ENCODE measurements at places on chromosomes 3 and 15.

- DNase-seq: peak; percentile 84
Observed at GRCh38 chr15:75625542-75626347, at the start of gene SNUPN. Gene SNUPN, minus strand, starts transcription at chr15:75625725. Its CDS starts 4,674 bp downstream, at chr15:75621051.

DNA sequence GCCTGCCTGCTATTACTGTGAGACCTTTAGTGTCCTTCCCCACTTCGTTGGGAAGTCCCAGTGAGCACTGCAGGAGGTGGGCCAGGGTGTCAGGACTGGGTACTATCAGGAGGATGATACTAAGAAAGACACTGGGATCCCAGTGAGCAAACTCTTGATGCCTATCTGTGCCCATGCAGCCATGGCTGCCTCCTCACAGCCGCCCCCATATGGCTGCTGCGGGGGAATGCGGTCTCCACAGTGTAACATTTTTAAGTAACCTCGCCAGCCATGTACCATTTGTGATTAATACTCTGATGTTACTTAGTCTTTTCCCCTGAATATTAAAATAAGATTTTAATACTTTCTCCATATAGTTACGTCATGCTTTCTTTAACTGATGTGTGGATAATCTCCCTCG, 312.2 kb downstream of the RYR3 start:
- no peak for DNase-seq

DNA sequence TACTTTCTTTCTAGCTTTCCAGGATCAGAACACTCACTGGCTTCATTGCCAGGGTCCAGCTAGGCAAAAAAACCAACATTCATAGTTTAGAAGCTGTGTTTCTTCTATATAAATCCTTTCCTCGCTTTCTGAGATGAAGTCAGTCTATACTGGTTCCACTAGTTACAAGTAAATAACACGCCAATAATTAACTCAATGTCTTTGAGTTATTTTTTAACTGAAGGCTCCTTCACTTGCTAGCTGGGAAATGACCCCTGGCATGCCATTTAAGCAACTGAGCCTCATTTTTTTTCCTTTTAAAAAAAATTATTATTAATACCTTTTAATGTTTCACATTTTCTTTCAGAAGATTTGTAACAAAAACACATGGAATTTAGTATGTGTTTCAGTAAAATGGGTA, 2.1 kb upstream of the CCDC174 start:
- DNase-seq: no peak

GRCh38 chr3:128263946-128264345, 110.7 kb downstream of the EEFSEC start:
- DNase-seq: no peak

DNA sequence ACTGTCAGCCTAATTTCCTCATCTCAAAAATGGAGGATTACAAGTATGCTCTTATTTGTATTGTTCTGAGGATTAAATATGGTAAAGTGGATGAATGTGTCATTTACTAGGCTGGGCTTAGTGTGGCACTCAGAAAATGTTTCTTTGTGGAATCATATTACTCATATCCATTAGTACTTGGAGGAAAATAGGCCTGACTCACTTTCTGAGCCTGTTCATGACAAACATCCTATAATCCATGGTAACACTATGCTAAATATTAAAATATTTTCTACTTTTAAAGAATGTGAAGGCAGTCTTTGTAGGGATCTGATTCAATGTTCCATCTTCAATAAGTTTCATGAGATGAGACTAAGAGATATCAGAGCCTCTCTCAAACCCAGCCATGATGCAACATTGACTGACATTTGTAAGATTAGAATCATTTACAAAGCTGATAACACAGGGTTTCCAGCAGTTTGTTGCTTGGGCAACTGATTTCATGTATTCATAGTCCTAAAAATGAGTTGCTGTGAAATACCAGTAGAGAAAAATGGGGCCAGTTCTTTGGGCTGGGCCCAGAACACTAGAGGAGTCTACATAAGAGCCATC, 1048.5 kb downstream of the NTRK3 start:
- no peak for DNase-seq

DNA sequence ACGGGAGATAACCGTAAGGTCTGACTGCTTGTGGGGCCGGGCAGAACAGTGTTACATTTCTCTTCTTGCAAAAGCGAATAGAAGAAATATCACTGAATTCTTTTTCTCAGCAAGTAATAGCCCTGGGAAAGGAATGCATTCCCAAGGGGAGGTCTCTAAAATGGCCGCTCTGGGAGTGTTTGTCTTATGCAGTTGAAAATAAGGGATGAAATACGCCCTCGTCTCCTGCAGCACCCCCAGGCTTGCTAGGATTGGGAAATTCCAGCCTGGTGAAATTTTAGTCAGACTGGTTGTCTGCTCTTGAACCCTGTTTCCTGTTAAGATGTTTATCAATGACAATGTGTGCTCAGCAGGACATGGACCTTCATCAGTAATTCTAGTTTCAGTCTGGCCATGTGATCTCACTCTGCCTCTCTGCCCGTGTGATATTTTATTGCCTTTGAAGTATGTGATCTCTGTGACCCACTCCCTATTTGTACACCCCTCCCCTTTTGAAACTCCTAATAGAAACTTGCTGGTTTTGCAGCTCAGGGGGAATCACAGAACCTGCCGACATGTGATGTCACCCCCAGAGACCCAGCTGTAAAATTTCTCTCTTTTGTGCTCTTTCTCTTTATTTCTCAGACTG, 715.6 kb downstream of the ROBO1 start:
- no peak for DNase-seq

DNA sequence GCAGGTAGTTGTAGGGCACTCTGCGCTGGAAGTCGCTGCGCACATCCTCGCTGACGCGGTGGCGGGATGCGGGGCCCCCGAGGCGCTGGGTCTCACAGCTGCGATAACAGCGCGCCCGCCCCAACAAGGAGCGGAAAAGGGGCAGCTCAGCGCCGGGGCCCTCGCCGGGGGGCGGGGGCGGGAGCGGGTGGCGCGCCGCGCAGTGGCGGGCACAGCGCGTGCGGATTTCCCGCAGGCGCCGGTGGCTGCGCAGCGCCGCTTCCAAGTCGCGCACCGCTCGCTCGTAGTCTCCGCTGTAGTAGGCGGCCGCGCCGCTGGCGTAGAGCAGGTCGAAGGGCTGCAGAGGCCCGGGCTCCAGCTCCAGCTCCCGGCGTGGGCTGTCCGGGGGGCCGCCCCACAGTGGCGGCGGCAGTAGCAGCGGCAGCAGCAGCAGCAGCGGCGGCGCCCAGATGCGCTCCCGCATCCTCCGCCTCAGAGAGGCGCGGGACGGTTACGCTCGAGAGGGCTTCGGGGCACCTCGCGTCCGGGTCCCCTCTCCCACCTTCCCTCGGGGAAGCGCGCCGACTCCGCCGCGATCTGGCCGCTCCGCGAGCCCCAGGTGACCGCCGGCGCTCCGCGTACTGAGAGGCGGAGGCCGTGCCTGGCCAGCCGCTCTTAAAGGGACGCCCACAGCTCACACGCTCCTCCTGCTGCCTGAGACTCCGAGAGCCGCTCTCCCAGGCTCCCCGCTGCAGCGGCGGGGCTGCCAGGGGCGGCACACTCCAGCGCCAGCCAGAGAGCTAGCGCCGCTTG, at the start of gene P3H2:
Gene P3H2 (minus strand): TSS at position 629 of the 792 bp plus-strand sequence. CDS start 166 bp downstream, at position 463.
- DNase-seq: no peak

DNA sequence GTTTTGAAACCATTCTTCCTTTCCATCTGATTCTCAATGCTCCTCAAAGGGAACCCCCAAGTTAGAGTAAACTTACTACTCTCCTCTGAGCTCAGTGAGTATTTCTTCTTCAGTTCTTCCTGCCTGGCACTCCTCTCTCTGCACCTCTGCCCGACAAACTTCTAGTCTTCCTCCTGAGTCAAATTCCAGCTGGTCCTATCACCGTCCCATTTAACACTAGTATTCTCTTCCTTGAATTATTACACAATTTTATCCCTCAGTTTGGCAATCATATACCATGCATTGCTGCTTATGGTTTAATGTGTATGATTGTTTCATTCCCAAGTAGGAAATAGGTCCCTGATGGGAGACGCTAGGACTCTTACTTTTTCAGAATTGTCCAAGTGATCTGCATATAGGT, 279.7 kb downstream of the MECOM start:
- no peak for DNase-seq

DNA sequence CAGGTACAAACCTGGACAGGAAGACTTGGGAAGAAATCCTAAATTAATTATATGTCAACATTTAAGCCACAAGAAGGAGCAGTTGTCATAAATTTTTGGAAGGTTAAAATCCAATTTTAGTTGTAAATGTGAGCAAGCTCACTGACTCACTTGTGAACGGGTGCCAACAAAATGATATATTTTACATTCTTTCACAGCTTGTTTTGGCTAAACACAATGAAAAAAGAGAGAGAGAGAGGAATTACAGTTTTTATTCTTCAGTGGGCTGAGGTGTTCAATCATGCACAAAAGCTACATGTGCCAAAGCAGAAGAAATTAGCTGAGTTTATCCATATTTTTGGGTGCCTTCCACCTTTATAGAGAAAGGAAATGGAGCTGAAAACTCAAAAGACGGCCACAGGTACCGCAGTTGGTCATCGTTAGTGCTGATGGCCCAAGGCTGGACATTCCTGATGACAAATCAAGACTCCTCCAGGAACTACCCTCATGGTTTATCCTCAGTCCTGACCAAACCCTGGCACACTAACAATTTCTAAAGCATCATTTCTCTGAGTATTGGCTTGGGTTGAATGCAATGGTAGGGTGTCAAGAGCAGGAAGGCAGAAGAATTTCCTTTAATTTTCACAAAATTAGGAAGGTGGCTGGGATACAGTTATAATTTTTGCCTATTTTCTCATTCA, 37.6 kb upstream of the WNT5A start:
- no peak for DNase-seq

GRCh38 chr3:20060974-20061685, 20.9 kb downstream of the KAT2B start:
- no peak for DNase-seq

DNA sequence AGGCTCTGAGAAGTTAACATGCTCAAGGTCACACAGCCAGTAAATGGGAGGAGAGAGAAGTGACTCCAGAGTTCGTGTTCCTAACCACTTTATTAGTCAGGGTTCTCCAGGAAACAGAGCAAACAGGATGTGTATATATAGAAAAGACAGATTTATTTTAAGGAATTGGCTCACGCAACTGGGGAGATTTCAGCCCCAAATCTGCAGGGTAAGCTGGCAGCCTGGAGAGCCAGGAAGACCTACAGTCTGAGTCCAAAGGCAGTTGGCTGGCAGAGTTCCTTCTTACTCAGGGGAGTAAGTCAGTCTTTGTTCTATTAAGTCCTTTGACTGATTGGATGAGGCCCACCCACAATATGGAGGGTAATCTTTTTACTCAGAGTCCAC, 118.2 kb upstream of the PROK2 start:
- DNase-seq: no peak

DNA sequence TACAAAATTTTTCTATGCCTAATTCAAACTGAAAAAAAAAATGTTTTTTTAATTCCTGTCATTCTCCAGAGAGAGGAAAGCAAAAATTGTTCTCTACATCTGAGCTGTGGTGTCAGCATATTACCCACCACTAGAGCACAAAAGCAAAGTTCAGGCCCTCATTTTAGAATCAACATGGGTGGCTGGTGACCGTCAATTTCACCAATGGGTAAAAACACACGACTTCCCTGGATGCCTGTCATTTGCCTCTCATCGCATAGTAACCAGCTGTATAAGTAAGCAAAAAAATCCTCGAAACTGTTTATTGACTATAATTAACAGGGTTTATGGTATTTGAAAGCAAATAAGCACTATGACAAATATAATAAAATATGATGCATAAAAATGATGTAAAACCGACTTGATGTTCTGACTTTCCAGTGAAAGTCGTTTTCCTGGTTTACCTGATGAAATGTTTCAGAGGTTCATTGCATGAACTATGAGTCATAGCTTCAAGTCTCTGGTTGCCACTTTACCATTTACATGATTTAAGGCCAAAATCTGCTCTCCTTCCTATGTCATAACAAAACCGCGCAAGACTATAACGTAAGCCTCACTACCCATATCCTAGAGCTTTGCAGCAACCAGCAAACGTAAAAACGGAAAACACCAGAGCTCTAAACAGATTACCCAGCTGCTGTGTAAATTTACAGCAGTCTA, 60.5 kb downstream of the THBS1 start:
- DNase-seq: no peak

- DNase-seq: no peak
Observed at GRCh38 chr15:25536801-25537611, 98.2 kb upstream of the UBE3A start.

- DNase-seq: no peak
Observed at GRCh38 chr3:150751781-150752263, 11.1 kb downstream of the SIAH2 start.

DNA sequence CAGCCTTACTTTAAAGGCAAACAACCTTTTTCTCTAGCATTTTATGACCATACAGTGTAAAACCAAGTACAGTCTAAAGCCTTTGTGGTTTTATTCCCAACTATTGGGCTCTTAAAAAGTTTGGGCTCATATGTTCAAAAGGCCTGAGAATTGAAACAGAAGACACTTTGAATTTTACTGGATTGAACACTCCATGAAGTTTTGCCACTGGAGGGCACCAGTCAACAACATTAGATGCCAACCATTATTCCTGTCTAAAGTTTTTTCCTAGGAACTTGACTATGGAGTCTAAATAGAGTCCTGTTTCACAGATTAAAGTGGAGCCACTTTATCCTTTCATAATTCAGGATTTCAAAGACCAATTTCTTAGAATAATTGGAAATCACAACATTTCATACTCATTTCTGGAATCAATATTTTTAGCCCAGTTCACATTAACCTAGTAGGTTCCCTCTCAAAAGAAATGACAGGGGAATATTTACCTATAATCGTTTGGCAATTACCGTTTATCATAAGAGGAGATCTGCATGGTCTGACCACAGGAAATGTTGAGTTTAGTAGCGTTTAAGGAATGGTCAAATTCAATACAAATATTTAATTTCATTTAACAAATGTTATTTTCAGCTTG, 244.1 kb upstream of the PDZRN3 start:
- DNase-seq: no peak

DNA sequence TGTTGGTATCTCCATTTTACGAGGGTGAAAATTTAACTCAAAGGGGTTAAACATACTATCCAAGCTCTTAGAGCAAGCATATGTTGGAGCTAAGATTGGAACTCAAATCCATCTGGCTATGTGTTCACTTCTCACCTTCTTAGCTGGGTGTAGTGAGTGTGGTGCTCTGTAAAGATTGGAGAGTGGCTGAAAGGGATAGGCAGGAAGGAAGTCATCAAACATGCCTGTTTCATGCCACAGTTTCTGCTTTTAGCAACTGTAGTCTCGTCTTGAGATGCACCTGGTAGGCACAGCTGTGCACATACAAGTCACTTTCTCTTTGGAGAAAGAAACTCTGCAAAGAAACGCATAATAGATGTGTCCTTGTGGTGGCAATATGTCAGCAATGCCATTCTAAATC, 189.1 kb upstream of the MDFIC2 start:
- DNase-seq: no peak

GRCh38 chr3:72811571-72811970, 36.7 kb downstream of the SHQ1 start:
- no peak for DNase-seq
